ENCODE measurements at places on chromosomes 1 and 21.
A peak's percentile ranks its signal among the peaks of the same experiment; 100 is the strongest.

DNA sequence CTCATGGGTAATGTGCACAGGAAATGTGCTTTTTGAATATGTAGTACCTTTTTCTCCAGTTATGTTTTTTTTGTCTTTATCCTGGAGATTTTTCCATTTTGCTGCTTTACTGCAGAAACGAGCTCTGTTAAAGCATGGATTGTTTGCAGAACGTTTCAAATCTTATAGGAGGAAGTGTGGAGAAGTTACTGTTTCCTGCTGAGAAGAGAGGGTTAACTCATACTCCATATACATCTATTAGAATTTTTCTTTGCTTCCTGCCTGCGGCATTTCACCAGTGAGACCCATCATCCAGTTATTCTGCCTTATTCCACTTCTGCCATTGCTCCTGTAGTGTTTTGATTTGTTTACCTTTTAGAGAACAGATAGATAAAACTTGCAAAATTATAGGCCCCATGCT, 2.0 kb downstream of the RPRD2 start:
- peaks cover 45% of the 10 kb centered on the region for H3K4me1 ChIP-seq
- H3K36me3 ChIP-seq = peaks cover 13% of the 10 kb centered on the region
- no peaks in the 10 kb centered on the region for H3K27me3 ChIP-seq
- peak overlapping the region; percentile 99 for H3K4me3 ChIP-seq
- no peak for DNase-seq

DNA sequence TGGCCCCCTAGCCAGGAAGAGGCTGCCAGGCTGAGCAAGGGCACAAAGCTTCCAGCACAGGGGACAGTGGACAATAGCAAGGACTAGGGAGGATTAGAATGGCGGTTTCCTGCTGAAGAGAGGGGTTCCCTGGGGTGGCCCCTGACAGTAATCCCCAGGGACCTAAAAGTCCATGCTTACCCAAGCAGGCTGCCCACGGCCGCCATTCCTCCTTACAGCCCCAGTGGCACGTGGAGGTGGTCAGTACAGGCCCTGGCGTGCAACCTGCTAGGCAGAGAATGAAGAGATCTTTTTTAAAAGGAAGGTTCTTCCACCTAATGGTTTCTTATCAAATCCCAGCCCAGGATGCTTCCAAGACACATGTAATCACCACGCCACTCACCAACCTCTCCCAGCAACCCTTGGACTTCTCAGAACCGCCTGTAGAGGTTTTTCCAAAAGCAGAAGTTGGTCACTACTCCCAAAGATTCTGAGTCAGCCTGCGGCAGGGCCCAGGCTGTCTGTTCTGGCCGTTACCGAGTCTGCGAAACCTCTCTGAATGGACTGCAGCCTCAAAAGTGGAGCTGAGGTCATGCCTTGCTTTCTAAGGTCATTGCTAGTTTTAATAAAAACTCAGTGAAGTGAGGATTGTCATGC, 926 bp downstream of the MRPL55 start:
- peaks cover 3% of the 10 kb centered on the region for H3K27me3 ChIP-seq
- peak overlapping the region; percentile 87 for H3K4me3 ChIP-seq
- DNase-seq = no peak
- H3K27ac ChIP-seq = peak overlapping the region; percentile 89
- peaks cover 33% of the 10 kb centered on the region for H3K4me1 ChIP-seq

DNA sequence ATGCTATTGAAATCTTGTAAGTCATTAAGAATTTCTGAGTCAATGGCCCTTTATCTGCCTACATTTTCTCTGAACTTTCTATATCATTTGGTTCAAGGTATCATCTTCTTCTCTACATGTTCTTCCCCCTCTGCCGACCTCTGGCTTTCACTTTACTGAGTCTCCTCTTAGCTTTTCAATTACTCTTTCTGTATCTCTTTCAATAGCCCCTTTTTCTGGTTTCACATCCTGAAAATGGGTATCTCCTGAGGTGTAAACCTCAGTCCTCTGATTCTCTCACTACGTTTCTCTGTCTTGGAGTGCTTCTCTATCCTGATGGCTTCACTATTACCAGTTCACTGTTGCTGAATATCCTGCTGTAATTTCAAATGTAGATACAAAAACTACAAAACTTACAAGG, 98.9 kb downstream of the LYST start:
- H3K4me1 ChIP-seq = peaks cover 14% of the 10 kb centered on the region
- no peak overlapping the region for H3K4me3 ChIP-seq
- peaks cover 33% of the 10 kb centered on the region for H3K36me3 ChIP-seq

DNA sequence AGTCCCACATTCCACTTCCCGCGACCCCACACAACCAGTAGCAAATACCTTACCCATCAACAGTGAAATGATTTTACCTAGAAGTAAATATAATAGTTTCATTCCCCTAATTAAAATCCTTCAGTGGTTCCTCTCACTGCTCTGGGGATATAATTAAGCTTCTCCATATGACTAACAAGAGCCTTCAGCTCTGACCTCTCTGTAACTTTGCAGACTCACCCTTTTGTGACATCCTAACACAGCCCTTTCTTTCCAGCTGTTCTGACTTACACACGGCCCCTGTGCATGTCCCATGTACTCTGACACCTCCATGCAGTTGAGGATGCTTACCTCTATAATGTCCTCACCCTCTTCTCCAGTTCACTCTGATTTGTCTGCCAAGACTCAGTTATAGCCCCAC, 137.3 kb upstream of the SPAG17 start:
- no peak overlapping the region for H3K4me3 ChIP-seq
- no peaks in the 10 kb centered on the region for H3K27me3 ChIP-seq
- H3K4me1 ChIP-seq = no peaks in the 10 kb centered on the region
- no peak overlapping the region for H3K27ac ChIP-seq
- no peak for DNase-seq
- H3K36me3 ChIP-seq = no peaks in the 10 kb centered on the region

DNA sequence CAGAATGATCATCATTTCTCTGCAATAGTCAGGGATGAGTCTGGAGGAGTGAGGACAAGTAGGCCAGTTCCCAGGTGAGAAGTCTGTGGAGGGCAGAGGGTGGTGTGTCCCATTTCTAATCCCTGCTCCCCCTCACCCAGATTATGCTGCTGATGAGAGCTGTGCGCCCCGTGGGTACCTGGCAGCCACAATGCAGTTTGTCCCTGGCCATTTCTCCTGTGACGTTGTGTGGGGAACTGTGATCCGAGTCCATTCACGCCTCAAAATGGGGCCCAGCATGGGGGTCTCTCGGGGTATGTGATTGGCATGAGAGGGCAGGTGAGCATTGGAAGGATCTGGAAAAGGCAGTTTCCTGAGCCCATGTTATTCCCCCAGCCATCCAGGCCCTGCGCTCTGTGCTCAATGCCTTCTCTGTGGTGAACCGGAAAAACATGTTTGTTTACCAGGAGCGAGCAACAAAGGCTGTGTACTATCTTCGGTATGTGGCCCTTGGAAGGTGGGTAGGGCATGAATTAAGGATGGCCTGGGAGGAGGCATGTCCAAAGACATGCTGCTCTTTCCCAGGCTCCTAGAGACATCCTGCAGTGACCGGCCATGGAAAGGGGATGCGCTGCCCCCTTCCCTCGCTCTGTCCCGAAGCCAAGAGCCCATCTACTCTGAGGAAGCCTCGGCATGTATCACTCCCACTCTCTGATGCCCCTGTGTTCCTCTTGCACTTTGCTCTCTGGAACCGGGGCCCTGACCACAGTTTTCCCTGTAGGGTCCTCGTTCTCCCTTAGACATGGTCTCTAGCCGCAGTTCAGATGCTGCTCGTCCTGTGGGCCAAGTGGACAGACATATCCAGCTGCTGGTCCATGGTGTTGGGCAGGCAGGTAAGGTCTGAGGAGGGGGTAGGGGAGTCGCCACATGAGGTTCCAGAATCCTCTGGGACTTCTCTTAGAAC, 16.4 kb downstream of the HYI start:
- peaks cover 5% of the 10 kb centered on the region for H3K4me1 ChIP-seq
- no peak overlapping the region for H3K27ac ChIP-seq
- peaks cover 26% of the 10 kb centered on the region for H3K36me3 ChIP-seq
- H3K27me3 ChIP-seq = no peaks in the 10 kb centered on the region

DNA sequence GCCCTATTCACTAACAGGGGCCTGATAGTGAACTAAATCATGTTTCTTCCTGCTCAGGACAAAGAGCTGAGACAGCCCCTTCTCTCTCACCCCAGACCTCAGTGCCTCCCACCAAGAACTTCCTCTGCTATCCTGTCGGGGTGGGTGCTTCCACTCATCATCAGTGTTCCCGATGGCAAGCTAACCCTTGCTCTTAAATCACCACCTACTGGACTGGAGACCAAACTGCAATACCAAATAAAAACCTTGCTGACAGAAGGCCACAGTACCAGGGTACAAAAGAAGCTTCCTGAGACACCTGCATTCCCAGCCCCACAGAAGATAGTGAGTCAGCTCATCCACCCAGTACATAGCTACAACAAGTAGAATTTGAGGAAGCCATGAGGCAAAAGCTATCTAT, 799.5 kb downstream of the LTN1 start:
- H3K4me3 ChIP-seq = no peak overlapping the region
- no peaks in the 10 kb centered on the region for H3K36me3 ChIP-seq
- no peak overlapping the region for H3K27ac ChIP-seq
- no peaks in the 10 kb centered on the region for H3K4me1 ChIP-seq
- no peak for DNase-seq
- H3K27me3 ChIP-seq = no peaks in the 10 kb centered on the region

DNA sequence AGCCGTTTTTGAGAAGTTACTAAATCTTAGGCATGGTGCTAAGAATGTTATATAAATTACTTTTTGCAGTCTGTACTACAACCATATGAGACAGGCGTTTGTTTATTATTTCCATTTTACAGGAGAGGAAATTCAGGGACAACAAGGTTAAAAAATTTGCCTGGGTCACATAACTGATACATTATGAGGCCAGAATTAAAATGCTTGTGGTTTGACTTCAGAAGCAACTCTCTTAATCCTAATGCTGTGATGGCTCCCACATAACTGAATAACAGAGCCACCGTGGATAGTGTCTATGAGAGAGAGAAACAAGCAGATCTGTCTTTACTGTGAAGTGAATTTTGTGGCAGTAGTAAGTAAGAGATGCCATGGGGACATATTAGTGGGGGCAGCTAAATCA, 184.9 kb downstream of the NCAM2 start:
- H3K4me3 ChIP-seq = no peak overlapping the region
- H3K27me3 ChIP-seq = no peaks in the 10 kb centered on the region
- H3K27ac ChIP-seq = no peak overlapping the region
- DNase-seq = no peak

DNA sequence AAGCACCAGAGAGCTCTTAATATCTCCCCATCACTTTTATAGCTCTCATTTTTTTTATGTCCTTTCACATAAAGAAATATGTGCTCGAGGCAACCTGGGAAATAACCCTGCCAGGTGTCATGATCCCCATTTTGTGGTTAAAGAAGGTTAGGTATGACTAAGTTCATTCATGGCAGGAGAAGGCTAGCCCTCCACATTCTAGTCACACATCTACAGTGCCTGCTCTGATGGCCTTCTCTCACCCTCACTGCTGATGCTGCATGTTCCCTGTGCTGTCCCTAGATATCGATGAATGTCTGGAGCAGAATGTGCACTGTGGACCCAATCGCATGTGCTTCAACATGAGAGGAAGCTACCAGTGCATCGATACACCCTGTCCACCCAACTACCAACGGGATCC, 187.5 kb downstream of the TPR start:
- no peak for DNase-seq
- no peaks in the 10 kb centered on the region for H3K36me3 ChIP-seq
- peak overlapping the region; percentile 19 for H3K4me3 ChIP-seq
- H3K27ac ChIP-seq = no peak overlapping the region
- peaks cover 23% of the 10 kb centered on the region for H3K4me1 ChIP-seq

- peaks cover 29% of the 10 kb centered on the region for H3K27me3 ChIP-seq
- no peak for DNase-seq
- no peak overlapping the region for H3K27ac ChIP-seq
Measured at GRCh38 chr21:45020629-45021427, 53.6 kb upstream of the ADARB1 start.

- no peak overlapping the region for H3K27ac ChIP-seq
- DNase-seq = no peak
- H3K4me3 ChIP-seq = no peak overlapping the region
- peaks cover 2% of the 10 kb centered on the region for H3K36me3 ChIP-seq
Measured at GRCh38 chr21:29208682-29209059, 78.2 kb downstream of the MAP3K7CL start.

GRCh38 chr1:109691759-109692158, 4.1 kb downstream of the GSTM1 start:
- no peak overlapping the region for H3K4me3 ChIP-seq
- DNase-seq = no peak
- peaks cover 30% of the 10 kb centered on the region for H3K36me3 ChIP-seq
- H3K27me3 ChIP-seq = no peaks in the 10 kb centered on the region
- H3K4me1 ChIP-seq = peaks cover 20% of the 10 kb centered on the region

DNA sequence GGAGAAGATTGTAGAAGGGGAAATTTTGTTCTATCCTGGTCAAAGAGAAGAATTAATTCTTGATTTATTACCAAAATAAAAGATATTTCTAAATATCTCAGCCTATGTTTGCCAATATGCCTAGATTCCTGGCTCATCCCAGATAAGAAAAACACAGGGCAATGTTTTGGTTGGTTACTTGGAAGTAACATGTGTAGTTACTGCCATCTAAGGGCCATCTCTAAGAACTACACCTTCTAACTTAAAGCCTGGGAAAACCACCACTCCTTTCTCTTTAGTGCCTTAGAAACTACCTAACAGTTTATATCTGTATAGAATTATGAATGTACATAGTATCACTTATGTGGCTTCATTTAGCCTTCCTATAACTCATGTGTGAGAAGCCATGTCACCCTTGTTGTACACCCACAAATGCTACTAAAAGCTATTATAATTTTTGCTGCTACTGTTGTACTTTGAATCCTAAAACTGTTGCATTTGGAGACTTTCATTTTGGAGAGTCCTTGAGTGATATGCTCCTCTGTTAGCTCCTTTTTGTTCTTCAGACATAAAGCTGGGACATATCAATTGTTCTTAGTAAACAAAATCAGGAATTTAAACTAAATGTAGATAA, 4.5 kb downstream of the AIM2 start:
- no peaks in the 10 kb centered on the region for H3K27me3 ChIP-seq
- peak overlapping the region; percentile 12 for H3K4me3 ChIP-seq
- DNase-seq = no peak
- peak overlapping the region; percentile 37 for H3K27ac ChIP-seq

DNA sequence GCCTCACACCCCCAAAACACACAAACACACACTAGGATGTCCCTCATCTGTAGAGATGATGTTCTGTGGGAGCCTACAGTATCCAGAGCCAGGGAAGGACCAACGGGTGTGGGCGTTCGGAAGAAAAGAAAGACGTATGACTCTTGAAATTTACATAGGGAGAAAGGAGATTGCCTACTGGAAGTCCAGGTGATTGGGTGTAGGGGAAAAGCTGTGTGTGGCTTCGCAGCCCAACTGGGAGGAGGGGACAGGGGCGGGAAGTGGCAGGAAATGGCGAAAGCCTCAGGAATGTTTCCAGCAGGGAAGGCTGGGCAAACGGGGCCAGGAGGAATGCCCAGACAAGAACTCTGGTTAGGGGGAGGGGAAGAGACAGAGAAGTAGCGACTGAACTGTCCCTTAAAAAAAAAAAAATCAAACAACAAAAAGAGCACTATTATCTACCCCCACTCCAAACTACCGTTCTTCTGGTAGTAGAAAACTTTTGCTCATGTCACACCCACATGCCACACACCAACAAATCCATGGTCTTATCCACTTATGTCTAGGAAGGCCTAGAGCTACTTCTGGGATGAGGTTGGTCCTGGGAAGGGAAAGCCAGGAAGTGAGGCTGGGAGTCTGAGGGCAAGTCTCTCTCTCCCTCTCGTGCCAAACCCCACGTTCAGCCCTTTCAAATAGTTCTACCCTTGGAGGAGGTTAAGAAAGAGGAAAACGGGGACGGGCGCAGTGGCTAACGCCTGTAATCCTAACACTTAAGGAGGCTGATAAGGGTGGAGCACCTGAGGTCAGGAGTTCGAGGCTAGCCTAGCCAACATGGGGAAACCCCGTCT, 1.8 kb upstream of the CKS1B start:
- no peaks in the 10 kb centered on the region for H3K27me3 ChIP-seq
- H3K4me3 ChIP-seq = peak overlapping the region; percentile 79
- H3K36me3 ChIP-seq = peaks cover 22% of the 10 kb centered on the region
- H3K27ac ChIP-seq = peak overlapping the region; percentile 59
- H3K4me1 ChIP-seq = peaks cover 43% of the 10 kb centered on the region

All from activated T-helper 1 cell treated with anti-CD3 and anti-CD28 coated beads, Interleukin-12 subunit alpha, Interleukin-12 subunit beta, Interleukin-2, Interleukin-4 antibody, amounts not matched to agents 30 ng/mL and 10 ng/mL and 1 ng/mL, durations not matched to agents 14 hours and 24 hours and 36 hours (primary cell).